ENCODE measurements at places on chromosomes 5 and 9.

DNA sequence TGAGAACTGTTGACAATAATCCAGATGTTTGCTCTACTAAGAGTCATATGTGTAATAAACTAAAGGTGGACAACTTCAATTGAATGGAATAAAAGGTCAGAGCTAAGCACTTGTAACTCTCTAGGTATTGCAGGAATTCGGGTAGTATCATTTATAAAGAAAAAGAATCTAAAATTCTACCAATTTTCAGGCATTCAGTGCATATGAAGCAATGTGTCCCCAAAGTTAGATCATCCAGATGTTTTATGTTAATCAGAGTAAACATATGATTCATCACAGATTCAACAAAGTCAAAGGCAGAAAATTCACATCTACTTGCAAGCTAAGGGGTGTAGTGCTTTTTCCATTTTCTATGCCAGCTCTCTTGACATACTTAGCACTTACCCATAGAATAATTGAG is 477.1 kb downstream of the PDE4D start:
- no peak for DNase-seq

- no peak for DNase-seq
Measured at GRCh38 chr5:155485386-155485785, 471.8 kb downstream of the KIF4B start.

DNA sequence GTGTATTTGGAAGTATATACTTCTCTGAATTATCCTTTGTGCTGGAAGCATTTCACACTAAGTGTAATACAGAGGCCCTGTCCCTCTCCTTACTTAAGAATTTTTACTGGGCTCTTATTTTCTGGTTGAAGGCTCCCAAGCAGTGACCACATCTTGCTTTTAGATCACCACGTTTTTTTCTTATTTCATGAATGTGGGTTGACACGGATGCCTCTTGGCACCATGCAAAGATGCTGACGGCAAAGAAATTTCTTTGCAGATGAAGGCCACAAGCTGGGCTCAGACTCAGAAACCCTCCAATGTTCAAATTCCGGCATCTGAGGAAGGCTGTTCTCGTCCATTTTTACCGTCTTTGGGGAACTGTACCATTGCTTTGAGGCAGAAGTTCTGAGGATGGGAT is 168.5 kb downstream of the HMHB1 start:
- no peak for DNase-seq

- no peak for DNase-seq
Measured at GRCh38 chr9:79974806-79975422, 403.1 kb downstream of the TLE4 start.

- DNase-seq, result no peak
Measured at GRCh38 chr5:98585661-98586310, 187.7 kb upstream of the RGMB start.

GRCh38 chr5:42277293-42277692 is 145.9 kb upstream of the GHR start:
- DNase-seq, result no peak

- no peak for DNase-seq
Measured at GRCh38 chr9:21029661-21030060, 1.8 kb downstream of the HACD4 start.

DNA sequence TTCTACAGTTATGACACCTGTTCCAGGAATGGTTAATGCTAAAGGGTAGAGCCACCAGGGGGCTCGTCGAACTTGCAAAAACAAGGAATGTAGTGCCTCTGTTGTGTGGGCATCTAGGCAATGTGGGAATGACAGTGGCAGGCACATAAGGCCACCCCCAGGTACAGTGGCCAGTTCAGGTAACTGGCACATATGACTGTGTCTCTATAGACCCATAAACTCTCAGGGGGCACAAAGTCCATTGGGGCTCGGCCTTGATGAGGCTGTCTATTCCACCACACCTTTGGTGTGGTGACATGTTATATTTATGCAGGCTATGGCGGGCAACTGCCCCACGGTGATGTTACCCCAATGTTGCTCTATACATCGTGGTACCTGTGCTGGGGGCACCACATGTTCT is 59.6 kb upstream of the FAM120A start:
- no peak for DNase-seq

DNA sequence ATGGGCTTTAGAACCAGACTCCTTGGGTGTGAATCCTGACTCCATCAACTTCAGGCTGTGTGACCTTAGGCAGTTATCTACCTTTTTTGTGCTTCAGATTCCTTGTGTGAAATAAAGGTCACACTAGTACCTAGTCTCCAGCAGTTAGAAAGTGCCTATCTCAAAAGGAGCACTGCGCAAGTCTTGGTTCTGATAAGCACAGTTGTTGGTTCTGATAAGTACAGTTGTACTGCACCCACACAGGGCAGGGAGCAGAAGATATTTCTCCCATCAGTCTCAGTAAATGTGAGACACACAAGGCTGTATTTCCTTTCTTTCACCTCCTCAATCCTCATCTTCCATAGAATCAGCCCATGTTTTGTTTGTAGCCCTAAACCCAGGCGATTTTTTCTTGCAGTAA is 116.6 kb upstream of the DPYSL3 start:
- DNase-seq, result no peak

DNA sequence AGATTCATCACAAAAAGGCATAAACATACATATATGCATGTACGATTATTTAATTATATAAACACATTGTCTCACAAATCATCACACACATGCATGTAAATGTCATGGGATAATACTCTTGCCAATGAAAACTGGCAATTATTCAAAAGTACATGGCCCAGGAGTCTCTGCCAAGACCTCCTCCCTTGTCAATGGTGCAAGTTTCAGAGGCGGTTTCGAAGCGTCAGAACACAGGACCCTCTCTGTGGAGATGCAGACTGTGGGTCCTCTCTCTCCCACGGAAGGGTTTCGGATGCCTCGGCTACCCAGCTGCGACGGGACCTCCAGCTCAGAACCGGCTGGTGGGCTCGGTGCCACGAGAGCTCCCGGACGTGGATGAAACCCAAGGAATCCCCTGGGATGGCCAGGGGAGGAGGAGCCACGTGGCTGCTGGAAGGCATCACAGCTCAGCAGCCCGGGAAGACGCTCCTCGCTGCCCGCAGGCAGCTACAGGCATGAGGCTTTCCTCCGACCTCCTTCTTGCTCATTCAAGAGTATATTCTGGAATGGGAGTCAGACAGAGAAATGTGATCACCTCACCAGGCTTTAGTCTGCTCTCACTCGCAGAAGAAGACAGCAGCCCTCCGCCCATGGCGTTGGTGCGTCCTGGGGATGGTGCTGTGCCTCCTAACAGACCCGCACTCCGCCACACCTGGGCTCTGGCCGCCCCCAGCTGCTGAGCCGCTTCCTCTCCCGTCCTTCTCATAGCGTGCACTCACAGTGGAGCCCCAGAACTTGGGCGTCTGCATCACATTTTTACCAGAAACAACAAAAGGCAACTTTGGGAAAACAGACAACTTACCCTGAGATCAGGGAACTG is 308.8 kb downstream of the IRX2 start:
- no peak for DNase-seq

GRCh38 chr5:93724791-93725190 is 16.6 kb downstream of the POU5F2 start:
- DNase-seq, result no peak

DNA sequence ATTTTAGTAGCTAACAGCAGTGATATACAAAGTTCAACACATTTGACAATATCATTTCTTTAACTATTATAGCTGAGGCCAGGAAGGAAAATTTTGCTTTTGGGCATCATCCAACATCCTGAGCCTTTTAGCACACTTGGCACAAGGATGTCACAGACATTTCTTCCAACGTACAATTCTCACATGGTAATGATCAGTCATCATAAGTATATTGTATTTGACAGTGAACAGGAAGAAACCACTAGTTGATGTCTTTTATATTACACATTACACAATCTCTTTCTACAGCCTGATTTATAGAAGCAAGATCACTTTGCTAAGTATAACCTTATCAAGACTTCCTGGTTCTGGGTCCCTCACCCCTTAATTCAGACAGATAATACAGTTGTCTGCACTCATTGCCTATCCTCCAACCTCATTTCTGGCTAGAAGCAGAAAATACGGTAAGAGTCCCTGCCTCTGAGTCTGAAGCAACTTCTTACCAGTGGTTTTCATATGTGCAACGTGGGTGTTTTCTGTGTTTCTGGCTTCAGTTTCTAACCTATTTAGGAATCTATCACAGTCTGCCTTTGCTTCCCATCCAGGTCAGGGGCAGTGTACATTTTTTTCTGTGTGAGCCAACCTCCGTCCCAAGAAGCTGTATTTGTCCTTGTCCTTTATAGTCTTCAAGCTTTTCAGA is 167.8 kb downstream of the PAM start:
- DNase-seq, result no peak

DNA sequence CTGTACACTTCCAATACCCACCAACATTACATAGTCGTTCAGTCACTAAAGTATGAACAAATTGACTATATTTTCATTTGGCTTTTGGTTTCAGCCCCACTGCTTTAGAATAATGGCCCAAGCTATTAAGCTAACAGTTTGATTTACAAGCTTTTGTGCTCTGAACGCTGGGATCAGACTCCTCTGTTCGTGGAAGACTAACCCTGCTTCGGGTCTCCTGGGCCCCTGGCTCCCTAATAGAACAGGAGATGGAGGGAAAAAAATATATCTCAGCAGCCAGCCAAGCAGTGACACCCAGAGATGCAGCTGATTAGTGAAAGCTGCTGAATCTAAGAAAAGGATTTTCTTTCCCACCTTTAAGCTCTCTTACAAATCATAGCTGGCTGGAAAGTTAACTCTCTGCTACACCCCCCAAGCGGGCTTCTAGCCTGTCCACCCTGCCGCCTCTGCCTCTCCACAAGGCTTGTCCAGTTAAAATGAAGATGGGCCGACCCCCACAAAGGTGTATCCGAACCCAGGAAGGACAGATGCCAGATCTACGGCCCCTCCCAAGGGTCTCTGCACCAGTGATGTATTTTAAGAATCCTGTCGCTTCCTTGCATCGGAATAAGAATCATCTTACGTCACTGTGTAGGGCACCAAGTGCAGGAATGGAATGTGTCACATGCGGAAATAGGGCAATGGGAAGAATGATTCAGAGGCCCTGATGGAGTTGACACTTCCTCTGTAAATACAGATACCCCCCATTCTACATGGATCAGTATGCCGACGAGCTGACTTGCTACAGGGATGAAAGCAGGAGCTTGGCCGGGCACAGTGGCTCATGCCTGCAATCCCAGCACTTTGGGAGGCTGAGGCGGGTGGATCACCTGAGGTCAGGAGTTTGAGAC is 33.4 kb upstream of the BARHL1 start:
- no peak for DNase-seq

GRCh38 chr9:6598249-6598725 is 47.2 kb downstream of the GLDC start:
- no peak for DNase-seq

DNA sequence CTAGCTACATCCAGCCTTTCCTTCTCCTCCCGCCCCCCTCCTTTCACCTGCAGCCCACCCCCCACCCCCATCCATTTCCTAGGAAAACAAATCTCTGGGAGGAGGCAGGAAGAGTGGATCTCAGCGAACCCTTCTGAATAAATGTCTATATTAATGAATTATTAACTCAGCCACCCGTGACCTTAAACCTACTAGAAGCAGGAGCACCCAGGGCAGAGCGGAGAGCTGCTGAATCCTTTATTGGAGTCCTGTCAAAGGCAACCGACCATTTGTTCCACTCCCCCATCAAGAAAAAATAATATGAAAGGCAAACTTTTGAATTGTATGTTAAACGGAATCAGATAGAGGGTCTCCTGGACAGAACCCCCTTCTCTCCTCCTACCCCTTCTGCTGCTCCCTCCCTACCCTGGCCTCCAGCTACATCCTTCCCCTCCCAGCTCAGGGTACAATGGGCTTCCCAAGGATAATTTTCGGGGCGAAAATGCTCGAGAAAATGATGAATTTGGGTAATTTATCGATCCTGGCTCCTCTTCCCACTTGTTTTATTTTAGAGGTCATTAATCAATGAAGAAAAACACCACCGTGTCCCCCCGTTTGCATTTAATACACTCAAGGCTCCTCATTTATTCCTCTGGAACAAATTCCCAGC is 3.3 kb upstream of the PRDM6 start:
- DNase-seq, result no peak

GRCh38 chr9:93222890-93223259 is 38.9 kb downstream of the WNK2 start:
- no peak for DNase-seq

All from stimulated activated CD4-positive, alpha-beta T cell treated with anti-CD3 and anti-CD28 coated beads, Interleukin-1b, Interleukin-23, amount 100 ng/mL, for 24 hours (primary cell).